Endothelial cell of umbilical vein (primary cell): ENCODE measurements at places on chromosomes 2 and 18. TPM values are rescaled to one million over a fixed set of nuclear protein-coding genes. Genes with fewer than 3 reads are reported as not detected.

DNA sequence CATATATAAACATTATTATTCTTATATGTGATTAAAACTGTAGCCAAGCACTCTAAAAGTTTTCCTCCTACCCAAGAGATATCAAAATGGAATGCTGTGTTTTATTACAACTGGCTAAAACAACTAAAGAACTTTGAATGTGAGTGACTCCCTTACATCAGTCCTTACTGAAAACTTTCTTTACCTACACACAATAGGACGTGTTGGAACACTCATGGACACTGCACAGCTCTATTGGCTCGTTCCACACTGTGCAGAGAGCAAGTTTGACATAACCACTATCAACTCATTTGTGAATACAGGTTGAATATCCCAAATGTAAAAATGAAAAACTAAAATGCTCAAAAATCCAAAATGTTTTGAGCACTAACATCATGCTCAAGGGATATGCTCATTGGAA, 650.6 kb downstream of the SLC4A3 start:
- DNase-seq, result no peak

Gene DYSF
- 134 and 152 TPM in 2 replicates for total RNA-seq

Gene ANKRD30BL
- total RNA-seq, result not detected in 2 replicates

DNA sequence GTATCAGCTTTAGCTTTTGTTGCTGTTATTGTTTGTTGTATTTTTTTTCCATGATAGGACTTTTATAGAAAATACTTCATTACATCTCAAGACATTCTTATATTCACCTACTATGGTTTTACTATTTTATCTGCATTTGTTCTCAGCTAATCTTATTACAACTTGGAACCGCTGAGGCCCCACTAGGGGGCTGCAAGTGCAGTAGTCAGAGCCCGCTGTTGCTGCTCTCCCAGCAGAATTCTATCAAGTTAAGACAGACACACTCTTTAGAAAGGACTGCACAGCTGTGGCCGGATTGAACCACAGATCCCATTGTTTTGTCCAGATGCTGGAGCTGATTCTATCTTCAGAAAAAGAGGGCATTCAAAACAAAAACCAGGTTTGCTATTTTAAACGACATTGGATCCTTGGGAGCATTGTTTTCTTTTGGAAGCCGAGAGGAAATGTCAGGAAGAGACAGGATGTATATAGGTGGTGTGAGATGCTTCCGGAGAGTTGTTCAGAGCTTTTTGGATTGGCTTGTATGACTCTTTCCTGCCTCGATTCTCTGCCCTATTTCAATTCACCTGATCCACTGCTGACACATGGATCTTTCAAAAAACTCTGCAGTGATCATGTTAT, 105.7 kb upstream of the GAREM1 start:
- peak; percentile 25 for DNase-seq

- DNase-seq, result peak; percentile 56
These were observed 1.5 kb upstream of the GPBAR1 start for GRCh38 chr2:218259099-218259961.

DNA sequence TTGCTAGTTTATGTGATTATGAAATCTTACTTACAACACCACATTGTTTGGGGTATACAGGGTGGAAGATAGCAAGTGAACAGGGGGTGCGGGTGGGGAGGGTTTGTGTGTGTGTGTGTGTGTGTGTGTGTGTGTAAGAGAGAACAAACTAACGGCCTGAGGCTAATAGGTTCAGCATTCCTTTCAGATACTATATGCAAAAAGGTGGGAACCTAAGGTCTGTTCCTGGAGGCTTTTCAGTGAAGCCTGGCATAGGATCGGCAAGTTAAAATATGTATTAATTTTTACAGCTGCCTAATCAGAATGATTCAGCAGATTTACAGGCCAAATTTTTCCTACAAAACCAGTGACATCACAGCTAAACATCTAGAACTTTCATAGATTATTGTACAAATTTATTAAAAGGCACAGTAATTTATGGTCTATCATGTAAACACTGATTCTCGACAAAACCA, 7.6 kb upstream of the SPDYA start:
- no peak for DNase-seq

DNA sequence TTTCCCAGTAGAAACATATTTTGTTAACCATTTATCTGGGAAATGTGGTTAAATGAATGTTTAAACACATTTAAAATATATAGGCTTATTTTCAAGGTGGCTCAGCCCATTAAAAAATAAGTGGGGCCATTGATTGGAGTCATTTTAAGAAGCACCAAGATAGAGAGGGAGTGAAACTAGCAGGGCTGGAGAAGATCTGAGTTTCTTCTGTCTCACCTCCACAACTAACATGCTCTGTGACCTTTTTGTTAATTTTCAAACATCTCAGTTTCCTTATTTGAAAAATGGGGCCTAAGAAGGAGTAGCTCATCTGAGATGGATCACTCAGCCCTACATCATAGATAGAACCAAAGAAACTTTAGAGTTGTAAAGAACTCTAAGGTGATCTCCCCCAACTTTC, 254.8 kb downstream of the KCNS3 start:
- no peak for DNase-seq

DNA sequence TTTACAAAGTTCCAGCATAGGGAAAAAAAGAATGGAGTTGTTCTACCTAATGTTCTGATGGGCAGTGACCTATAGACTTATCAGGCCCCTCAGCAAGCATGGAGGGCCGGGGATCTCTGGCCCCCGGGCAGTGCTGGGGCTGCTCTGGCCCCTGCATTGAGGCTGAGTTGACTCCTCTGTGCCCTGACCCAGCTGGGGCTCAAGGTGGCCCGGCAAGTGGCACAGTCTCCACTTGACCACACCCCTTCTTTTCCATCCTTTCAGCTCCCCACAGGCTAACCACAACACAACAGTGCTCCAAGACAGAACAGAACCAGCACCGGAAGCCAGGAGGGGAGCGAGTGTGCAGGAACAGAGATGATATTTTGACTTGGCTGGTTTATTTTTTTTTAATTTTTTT, 19.9 kb downstream of the TOGARAM2 start:
- DNase-seq, result no peak

Gene RHOB
- total RNA-seq, result 830 and 937 TPM in 2 replicates

Gene ABHD1
- not detected in 2 replicates for total RNA-seq

Gene SKA1
- 21.9 and 23.9 TPM in 2 replicates for total RNA-seq
